ENCODE measurements at places on chromosomes 16 and 17.

GRCh38 chr17:82153745-82154375 lies 55.8 kb upstream of the FASN start:
- DNase-seq, result peak; percentile 29

DNA sequence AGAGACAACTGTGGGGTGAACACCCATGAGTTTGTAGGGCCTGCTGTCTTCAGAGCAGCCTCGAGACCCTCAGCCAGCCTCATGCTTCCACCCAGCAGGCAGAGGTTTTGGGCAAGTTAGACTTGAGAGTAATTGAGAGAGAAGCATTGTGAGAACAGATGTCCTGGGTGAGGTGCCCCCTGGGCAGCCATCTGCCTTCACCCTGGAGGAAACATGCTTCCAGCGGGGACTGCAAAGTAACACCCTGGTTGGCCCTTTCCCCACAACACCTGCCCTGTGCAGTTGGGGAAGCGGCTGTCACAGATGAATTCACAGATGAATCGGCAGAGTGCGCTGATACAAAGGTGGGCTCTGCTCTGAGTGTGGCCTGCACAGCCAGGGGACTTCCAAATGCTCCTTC lies 23.4 kb downstream of the ATPAF2 start:
- DNase-seq, result no peak

DNA sequence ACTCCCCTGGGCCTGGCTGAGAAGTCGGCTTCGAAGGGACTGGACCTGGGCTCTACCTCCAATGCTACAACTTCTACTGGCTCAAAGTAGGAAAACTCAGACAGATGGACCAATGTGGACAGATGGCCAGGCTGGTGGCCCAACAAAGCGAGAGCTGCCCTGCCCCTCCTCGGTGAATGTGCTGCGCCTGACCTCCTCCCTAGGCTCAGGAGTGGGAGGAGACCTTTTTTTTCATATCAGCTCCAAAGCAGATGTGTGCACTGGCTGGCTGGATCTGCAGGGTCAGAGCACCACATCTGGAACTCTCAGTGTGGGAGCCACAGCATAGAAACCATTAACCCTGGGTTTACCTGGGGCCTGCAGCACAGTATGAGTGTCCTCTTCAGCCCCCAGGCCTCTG lies 20.8 kb downstream of the ATP6V0D1 start:
- no peak for DNase-seq

DNA sequence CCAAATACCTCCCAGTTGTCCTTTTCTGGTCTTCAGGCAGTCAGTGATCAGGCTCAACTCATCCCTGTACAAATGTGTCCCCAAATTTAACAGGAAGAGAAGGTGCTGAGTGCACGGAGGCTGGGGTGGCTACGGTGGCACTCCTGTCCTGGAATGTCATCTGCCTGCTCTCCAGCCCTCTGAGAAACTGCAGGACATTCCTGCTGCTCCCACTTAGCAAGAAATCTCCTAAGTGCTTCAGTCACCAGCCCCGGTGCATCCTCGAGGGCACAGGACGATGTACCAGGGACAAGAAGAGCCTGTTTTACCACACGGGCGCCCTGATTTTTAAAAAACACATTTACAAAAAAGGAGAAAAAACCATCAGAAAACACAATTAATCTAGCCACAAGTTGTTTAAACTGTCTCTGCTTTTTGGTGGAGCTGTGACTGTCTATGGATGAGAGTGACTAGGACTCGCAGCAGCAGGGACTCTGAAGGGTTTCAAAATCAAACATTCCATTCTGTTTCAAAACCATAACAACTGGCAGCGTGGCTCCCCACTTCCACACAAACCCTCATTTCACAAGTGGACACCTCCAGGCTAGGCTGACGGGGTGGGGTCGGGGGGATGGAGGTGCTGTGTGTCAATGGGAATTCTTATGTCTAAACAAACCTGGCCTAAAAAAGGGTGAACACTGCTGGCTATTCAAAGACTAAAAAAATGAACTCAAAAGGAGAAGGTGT lies 65.3 kb upstream of the CNEP1R1 start:
- no peak for DNase-seq

- DNase-seq, result no peak
Measured at GRCh38 chr16:49858200-49859124, 2.5 kb upstream of the ZNF423 start.

DNA sequence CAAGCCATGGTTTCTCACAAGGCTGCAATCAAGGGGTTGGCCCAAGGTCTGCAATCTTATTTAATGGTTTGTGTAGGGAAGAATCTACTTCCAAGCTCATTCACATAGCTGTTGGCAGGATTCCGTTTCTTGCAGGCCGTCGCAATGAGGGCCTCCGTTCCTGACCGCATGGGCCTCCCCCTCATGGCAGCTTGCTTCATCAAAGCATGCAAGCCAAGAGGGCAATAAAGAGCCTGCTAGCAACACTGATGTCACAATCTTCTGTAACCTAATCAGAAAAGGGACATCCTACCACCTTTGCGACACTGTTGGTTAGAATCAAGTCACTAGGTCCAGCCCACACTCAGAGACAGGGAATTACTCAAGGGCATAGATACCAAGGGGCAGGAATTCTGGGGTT lies 95.5 kb downstream of the CCT6B start:
- DNase-seq, result no peak

DNA sequence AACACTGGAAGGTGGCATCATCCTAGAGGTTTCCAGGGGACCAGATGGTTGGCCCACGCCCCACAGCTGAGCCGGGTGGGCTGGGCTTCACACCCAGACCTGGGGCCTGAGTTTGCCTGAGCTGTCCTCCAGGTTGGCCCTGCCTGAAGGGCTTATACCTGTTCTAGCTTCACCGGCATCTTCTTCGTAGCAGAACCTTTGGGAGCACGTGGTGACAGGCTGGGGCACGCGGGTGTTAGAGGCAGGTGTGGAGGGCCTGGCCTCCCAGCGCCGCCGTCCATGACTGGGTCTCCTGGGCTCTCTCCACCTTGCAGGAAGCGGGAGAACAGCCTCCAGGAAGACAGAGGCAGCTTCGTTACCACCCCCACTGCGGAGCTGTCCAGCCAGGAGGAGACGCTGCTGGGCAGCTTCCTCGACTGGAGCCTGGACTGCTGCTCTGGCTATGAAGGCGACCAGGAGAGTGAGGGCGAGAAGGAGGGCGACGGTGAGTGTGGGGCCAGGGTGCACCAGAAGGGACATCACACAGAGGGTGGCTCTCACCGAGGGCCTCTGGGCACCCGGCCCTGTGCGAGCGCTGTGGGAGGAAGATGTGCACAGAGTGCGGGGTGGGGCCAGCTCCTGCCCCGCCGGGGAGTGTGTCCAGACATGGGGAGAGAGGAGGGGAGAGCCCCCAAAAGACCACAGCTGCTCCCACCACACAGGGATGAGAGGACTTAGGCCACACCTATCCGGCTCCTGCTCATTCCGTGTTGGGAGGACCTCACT lies 4.6 kb upstream of the TEDC2 start:
- no peak for DNase-seq

- DNase-seq, result no peak
Measured at GRCh38 chr17:8713315-8713714, 31.3 kb downstream of the CCDC42 start.

DNA sequence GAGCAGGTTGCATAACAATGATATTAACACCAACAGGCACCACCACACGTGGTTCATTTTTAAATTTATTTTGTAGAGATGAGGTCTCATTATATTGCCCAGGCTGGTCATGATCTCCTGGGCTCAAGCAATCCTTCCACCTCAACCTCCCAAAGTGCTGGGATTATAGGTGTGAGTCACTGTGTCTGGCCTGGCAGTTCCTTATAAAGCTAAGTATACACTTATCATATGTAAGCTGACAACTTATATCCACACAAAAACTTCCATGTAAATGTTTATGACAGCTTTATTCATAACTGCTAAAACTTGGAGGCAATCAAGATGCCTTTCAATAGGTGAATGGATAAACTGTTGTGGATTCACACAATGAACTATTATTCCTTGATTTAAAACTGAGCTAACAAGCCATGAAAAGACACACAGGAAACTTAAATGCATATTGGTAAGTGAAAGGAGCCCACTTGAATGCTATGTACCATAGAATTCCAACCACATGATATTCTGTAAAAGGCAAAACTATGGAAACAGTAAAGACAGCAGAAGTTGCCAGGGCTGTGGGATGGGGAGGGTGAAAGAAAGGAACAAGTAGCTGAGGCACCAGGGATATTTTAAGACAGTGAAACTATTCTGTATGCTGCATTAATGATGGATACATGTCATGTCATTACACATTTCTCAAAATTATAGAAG lies 156.5 kb upstream of the KCNJ18 start:
- DNase-seq, result no peak

DNA sequence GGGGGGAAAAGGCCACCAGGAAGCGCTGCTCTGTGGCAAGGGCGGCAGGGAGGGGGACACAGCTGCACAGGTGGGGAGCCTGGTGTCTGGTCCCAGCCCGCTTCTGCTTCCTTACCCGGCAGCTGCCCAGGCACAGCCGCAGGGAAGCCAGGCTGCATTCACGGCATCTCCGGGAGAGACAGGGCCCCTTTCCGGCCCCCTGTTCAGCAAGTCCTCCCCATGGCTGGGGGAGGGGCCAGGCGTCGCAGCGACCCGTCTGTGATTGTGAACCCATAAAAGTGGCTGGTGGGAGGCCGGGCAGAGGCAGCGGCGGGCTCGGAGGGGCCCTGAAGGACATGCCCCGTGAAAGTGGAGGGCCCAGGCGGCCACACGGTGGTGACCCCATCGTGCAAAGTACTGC lies 28.7 kb downstream of the SOX8 start:
- no peak for DNase-seq

GRCh38 chr17:60142872-60143499 lies 6.8 kb upstream of the CA4 start:
- no peak for DNase-seq

DNA sequence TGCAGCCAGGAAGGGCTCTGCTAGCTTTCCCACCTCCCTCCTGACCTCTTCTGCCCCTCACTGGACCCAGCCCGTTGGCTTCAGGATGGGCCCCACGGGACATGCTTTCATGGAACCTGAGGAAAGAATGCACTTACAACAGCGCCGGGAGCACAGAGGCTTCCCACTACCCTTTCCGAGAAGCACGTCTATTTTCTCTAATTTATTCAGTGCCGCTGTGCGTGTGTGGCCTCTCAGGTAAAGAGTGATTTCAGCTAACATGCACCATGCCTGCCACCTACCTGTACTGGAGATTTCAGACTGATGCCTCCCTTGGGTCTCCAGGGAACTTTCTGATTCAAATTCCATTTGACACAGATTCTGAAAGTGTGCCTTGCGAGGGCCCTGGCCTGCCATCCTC lies 140.1 kb downstream of the CYLD start:
- DNase-seq, result no peak

DNA sequence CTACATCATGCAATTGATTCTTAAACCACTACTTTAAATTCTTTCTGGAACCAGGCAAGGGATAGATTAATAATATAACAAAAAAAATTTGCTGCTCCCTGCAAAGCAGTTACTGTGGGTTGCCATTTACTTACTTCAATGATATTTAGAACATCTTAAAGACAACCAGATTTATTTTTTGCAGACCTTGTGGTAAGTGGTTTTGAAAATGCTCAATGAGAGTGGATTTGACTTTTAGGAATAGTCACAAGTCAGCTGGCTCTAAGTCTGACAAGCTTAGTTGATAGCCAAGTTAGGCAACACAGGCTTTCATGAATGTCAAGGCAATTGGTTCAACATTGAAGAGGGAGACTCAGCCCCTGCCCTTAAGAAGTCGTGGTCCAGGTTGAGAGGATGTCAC lies 11.8 kb downstream of the MARCHF10 start:
- DNase-seq, result no peak

- no peak for DNase-seq
Measured at GRCh38 chr16:60110531-60110930, 1376.4 kb upstream of the GOT2 start.

- no peak for DNase-seq
Measured at GRCh38 chr17:32498391-32498790, 11.6 kb downstream of the CDK5R1 start.

- DNase-seq, result no peak
Measured at GRCh38 chr16:65114527-65114926, 7.3 kb downstream of the CDH11 start.

DNA sequence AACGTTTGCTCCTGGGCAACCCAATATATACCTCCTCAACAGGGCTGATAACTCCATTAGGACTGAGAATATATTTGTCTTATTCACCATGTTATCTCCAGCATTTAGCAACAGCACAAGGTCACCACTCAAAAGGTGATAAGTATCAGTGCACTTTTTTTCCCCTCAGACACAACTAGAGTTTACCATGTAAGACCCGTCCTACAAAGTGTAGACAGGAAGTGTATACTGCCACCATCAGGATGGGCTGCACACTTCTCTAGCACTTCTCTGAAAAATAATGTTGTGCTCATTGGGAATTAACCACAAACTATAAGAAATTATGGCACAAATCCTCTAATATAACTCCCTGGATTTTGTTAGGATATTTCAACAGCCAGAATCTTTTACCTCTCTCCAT lies 5.7 kb upstream of the VAT1L start:
- DNase-seq, result no peak

DNA sequence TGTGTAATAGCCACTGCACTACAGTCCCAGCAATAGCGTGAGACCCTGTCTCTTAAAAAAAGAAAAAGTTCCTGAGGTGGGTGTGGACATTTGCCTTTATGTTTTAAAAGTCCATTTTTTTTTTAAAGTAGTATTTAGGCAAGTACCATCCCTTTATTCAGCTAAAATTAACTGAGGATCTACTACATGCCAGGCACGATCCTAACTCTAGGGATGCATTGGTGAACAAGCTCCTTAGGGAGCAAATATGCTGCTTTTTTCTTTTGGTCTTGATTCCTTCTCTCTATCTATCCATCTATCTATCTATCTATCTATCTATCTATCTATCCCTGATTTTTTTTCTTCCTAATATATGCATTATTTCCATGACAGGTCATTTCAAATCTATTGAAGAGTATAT lies 44.7 kb downstream of the CMTM3 start:
- no peak for DNase-seq

GRCh38 chr17:52895272-52895671 lies 736.8 kb upstream of the CA10 start:
- no peak for DNase-seq

GRCh38 chr17:59892251-59892923 lies 356 bp downstream of the TUBD1 start:
- DNase-seq, result no peak

DNA sequence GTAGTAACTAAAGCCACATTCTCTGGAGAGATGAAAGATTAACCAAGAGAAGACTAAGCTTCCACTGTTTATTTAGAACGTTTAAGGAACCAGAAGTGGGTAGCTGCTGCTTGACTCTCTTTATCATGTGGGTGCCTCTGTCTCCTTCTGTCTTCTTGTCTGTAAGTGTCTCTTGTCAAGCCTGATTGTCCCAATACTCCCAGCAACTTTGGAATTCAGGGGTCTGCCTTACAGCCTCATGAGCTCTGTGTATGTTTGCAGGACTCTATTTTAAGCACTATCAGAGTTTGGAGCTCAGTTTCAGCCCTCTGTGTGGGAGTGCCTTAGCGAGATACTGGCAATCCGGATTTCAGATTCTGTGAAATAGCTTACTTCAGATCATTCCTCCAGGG lies 29.3 kb upstream of the SPACA3 start:
- no peak for DNase-seq
